ENCODE measurements at places on chromosomes 7 and 10.

GRCh38 chr7:107960272-107960671 is 42.7 kb downstream of the LAMB1 start:
- no peak for DNase-seq

- no peak for DNase-seq
Measured at GRCh38 chr7:69109246-69109645, 489.0 kb upstream of the AUTS2 start.

GRCh38 chr7:1920266-1920681 is 250.2 kb downstream of the ELFN1 start:
- DNase-seq, result peak; percentile 44

- no peak for DNase-seq
Measured at GRCh38 chr7:94409200-94409948, 14.7 kb downstream of the COL1A2 start.

DNA sequence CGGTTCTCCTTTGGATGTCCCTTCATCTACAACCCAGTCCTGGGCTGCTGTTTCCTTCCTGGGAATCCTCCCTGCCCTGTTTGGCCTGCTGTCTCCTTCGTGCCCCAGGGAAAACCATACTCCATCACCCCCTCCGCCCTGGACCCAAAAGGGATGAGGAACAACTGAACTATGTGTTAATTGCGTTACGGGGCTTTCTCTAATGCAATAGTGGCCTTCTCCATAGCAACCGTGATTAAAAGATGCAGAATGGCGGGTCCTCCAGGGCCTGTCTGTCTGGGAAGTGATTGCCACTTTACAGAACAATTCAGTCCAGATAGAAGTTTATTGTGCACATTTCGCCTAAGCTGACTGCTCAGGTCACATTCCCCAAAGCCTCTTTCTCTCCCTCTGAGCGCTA is 112.0 kb upstream of the FGFR2 start:
- DNase-seq, result no peak

DNA sequence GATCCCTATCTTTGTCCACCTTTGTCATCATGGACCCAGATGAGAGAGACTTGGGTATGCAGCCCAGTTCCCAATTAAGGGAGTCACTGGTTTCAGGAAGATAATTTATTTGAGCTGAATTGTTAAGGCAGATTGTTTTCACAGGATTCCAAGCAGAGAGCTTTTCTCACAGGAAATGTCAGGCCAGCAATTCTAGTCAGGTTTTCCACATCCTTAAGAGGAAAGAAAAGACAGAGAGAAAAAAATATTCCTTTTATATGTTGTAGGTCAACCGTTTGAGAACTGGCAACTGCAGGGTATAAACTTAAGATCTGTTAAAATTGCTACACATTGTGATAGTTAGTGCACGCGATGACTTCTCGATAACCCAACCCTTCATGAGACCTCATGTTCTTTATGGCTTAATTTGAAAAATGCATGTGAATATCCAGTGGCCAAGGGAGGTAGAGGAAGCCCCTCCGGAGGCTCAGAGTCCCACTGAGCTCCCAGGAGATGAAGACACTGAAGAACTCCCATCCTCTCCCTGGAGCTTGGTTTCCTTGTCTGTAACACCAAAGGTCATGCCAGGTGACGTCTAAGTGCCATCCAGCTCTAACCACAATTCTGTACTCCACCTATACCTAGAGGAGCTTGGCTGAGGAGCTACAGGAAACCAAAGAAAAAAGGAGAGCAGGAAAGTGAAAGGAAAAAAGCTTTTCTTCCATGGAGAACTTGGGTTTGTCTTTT is 45.6 kb downstream of the MINDY4 start:
- no peak for DNase-seq

- no peak for DNase-seq
Measured at GRCh38 chr10:131532291-131532690, 220.8 kb upstream of the TCERG1L start.

DNA sequence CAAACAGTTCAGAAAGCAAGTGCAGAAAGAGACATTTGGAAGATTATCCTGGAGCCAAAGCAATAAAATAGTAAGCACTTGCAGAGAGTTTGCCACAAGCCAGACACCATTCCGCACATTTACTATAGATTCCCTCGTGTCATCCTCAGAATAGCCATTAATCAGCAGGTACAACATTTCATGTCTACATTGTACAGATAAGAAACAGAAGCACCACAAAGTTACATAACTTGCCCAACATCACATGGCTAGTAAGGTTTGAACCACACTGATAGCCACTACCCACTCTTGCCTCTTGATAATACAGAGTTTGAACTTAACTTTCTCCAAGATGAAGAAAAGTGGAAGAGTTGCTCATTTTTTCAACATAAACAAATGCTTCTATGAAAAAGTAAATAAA is 40.6 kb upstream of the GHITM start:
- DNase-seq, result no peak

GRCh38 chr10:95964756-95965155 is 57.0 kb downstream of the CC2D2B start:
- DNase-seq, result no peak

GRCh38 chr7:13240349-13240748 is 552.9 kb downstream of the ARL4A start:
- DNase-seq, result no peak

GRCh38 chr10:91163269-91163868 is 57.1 kb upstream of the PCGF5 start:
- DNase-seq, result peak; percentile 69

DNA sequence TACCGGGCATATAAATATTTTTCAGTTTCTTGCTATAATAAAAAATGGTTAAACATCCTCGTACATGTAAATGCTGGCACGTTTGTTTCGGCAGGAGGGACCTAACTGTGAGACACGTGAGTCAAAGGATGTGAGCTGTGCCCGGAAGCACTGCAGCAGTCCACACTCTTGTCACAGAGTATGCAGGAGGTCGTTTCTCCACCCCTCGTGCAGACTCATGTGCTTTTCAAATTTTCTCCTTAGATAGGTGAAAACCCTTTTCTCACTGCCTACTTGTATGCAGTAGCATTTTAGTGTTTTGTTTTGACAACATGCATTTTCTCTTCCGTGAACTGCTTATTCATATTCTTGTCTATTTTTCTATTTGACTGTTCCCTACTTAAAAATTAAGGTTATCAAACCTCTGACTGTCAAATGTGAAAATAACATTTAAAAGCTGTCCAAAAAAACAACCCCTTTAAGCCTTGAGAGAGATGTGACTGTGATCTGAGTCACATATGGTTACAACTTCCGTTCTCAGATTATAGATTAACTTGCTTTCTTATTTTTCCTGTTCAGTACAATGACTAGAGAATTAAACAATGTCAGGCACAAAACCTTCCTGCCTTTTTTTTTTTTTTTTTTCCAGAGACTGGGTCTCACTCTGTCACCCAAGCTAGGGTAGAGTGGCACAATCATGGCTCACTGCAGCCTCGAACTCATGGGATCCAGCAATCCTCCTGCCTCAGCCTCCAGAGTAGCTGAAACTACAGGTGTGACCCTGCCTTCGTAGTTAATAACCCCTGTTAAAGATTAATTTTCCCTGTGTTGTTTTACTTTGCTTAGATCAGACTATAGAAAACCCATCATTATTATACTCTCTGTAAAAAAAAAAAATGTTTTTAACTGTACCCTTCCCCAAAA is 45.1 kb downstream of the DPY19L1 start:
- DNase-seq, result peak; percentile 48

DNA sequence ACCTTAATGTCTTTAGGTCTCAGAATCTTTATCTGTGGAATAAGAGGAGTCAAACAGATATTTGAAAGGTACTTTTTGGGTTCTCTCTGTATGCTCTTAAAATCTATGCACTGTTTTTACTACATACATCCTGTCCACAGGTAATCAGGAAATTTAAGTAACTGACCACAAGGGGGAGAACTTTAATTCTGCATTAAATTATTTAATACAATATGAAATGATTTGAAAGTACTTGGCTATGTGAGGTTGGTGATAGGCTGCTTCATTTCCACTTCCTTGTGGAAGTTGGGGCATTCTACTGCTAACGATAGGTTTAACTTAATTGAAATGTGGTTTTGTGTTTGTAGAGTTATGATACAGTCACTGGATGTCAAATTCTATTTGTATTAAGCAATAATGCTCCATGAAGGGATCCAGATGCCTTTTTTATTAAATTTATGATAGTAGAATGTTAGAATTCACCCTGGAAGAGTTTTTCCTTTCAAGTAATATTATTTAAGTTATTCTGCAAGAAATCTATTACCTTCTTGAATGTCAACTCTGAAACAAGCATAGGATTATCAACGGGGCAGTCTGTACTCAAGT is 6.0 kb downstream of the TEX47 start:
- DNase-seq, result no peak

DNA sequence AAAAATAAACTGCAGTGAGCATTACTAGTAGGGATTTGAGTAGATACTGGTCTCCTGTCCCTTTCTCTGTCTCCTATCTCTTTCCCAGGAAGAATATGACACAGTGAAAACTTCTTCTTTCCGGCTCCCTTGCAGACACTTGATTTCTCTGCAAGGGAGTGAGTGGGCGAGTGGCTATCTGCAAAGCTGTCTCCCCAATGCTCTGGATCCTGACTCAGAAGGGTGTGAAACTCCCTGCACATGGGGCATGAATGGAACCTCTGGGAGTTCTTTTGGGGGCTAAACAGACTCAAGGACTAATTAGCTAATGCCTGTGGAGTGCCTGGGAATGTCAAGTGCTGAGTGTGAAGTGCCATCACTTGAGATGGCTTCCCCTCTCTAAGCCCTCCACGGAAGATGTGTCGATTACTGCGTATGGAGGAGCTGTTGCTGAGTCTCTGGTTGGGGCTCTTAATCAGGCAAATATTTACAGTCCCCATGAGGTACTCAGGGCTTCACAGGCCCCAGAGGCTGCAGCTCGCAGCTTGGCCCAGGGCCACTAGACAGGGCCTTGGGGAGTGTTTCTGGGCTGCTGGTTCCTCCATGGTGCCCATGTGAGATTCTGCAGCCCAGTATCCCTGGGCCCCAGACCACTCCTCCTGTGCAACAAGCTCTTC is 139.8 kb downstream of the RPS24 start:
- no peak for DNase-seq

- DNase-seq, result no peak
Measured at GRCh38 chr10:126208726-126209302, 179.5 kb downstream of the ADAM12 start.

- no peak for DNase-seq
Measured at GRCh38 chr10:1045415-1045814, 3.5 kb downstream of the IDI1 start.

GRCh38 chr7:142556740-142557139 is 192.5 kb upstream of the PRSS1 start:
- peak; percentile 10 for DNase-seq

GRCh38 chr7:111092406-111093236 is 1.7 kb downstream of the LRRN3 start:
- DNase-seq, result no peak

- no peak for DNase-seq
Measured at GRCh38 chr10:62580396-62580795, 206.2 kb downstream of the ZNF365 start.

- no peak for DNase-seq
Measured at GRCh38 chr7:34121366-34121765, 216.0 kb downstream of the BMPER start.

DNA sequence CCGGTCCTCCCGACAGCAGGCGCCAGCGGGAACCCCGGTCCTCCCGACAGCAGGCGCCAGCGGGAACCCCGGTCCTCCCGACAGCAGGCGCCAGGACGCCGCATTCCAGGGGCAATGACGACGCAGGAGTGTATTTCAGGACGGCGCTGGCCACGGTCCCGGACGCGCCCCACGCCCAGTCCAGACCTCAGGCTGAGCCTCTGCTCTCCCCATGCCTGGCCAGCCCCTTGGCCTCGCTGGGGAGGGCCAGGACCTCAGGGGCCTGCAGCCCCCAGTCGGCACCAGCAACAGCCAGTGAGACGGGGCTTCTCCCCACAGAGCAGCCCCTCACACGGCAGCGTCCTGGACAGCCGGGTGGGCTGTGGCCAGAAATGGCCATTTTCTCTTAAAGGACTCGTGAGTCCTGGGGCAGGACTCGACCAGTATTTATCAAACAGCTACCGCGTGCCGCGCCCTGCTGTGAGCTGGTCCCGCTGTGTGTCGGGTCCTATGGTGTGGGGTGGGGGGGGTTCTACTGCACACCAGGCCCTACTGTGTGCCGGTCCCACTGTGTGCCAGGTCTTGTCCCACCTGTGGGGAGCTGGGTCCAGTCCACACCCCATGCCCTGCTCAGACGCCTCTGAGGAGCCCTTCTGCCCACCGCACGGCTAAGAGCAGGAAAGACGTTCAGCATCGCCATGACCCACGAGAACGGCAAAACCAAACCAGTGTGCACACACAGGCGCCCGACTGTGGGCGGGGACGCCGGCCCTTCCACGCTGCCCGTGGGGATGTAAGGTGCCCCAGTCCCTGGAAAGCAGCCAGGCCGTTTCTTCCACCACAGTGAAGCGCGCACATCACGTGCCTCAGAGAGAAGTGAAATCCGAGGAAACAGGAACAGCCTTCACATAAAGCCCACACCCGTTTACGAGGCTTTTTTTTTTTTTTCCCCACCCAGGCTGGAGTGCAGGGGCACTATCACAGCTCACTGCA is 33.3 kb downstream of the GET4 start:
- DNase-seq, result no peak

- DNase-seq, result no peak
Measured at GRCh38 chr7:114158275-114158674, 239.5 kb upstream of the PPP1R3A start.

DNA sequence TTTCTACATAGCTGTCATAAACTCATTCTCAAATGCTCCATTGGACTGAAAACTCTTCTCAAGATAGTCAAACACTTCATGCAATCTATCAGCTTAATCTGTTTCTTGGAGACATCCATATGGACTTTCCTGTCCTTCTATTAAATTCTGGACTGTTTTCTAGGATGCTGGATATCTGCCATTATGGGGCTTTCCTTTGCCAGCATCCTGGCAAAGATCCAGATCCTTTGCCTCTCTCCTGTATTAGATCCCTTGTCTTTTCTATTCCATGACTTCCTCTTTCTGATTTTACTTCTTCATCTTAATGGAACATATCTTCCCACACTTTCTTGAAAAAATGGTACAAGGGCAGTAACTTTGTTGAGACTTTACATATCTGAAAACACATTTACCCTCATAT is 35.9 kb upstream of the SKAP2 start:
- DNase-seq, result no peak

GRCh38 chr7:100583132-100584053 is 2.5 kb downstream of the LRCH4 start:
- peak; percentile 62 for DNase-seq

DNA sequence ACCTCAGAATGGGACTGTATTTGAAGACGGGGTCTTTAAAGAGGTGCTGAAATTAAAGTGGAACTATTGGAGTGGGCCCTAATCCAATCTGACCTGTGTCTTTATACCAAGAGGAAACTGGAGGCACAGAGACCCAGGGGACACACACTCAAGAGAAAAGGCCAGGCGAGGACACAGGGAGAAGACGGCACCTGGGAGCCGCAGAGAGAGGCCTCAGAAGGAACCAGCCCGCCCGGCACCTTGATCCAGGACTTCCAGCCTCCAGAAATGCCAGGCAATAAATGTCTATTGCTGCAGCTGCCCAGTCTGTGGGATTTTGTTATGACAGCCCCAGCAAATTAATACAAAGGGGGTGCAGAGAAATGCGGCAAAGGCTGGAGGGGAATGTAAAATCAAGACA is 10.5 kb downstream of the CARD11 start:
- DNase-seq, result no peak

- no peak for DNase-seq
Measured at GRCh38 chr7:145293228-145293701, 457.4 kb upstream of the TPK1 start.

GRCh38 chr7:98107313-98107721 is 655 bp downstream of the LMTK2 start:
- no peak for DNase-seq
